ENCODE measurements at places on chromosomes 1 and 21.

GRCh38 chr1:169091480-169091941 lies 15.0 kb upstream of the ATP1B1 start:
- peak; percentile 30 for DNase-seq

- DNase-seq = no peak
These were observed 34.8 kb downstream of the ACOT7 start for GRCh38 chr1:6358757-6359201.

DNA sequence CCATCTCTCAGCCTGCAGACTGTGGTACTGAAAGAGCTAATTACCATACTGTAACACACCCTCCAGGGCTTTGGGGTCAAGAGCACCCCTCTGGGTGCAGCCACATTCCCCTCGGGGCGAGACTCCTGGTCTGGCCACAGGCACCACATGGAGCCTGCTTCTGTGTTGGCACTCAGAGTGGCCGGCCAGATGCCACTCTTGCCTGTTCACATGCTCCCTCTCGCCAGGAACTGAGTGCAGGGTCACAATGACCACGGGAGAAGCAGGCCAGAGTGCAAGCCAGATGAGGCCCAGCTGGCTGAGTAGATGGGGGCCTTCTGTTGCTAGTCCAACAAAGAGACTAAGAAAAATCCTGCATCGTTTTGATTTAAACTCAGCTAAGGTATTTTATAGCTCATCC lies 864.0 kb downstream of the KCNT2 start:
- no peak for DNase-seq

GRCh38 chr1:35707601-35708440 lies 10.9 kb downstream of the C1orf216 start:
- DNase-seq = no peak

- DNase-seq = no peak
These were observed 35.0 kb upstream of the SH2D1B start for GRCh38 chr1:162446946-162447345.

GRCh38 chr21:45043541-45044020 lies 30.8 kb upstream of the ADARB1 start:
- DNase-seq = no peak
